ENCODE measurements at places on chromosomes 5 and 9.

GRCh38 chr5:58666598-58667581 lies 84.0 kb downstream of the RAB3C start:
- no peak for DNase-seq

GRCh38 chr5:178115136-178115813 lies 1.9 kb downstream of the N4BP3 start:
- DNase-seq: no peak

DNA sequence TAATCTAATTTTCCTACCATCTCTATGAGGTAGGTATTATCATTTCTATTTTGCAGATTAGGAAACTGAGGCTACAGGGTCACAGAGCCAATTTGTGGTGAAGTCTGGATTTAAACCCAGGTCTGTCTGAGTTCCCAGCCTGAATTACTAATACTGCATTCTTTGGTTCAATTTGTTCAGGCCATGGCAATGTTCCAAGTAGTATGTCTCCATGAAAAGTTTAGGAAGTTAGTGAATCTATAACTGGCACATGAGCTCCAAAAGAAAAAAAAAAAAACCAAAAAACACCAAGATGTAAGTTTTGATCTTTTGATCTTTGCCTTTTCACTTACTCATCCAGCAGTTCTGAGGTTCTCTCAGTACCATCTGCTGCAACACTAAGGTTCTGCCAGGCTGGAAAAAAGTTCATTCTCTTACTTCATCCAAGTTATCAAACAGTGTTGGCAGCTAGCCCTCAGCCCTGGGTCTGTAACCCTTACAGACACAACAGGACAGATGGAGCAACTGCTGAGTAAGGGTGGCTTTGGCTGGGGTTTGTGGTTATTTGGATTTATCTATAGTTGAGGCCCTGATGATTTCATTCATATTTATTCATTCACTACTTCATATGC lies 4.4 kb upstream of the TMEM268 start:
- DNase-seq: no peak

DNA sequence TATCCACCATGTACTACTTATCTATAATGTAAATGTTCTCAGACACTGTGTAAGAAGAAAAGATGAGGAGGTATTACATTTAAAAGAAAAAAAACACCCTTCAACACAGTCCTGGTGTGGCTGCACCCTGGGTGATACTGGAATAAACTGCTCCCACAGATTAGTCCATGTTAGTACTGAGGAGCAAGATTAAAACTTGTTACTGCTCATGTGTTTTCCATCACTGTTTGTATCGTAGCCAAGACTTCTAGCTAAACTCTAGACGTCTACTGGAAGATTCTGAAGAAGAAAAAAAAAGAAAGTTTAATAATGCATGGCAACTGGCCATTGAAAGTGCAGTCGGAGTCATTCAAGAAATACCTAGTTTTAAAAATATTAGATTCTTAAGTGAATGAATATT lies at the start of gene ASPN:
Gene ASPN (minus strand): TSS at position 178 of the 400 bp plus-strand sequence.
- no peak for DNase-seq

GRCh38 chr9:8652255-8652654 lies 852.7 kb upstream of the DMAC1 start:
- DNase-seq: no peak

GRCh38 chr9:89484475-89485404 lies 13.2 kb downstream of the SEMA4D start:
- DNase-seq: no peak

GRCh38 chr5:3214838-3215374 lies 380.7 kb upstream of the IRX1 start:
- no peak for DNase-seq

GRCh38 chr5:116305899-116306298 lies 221.1 kb downstream of the COMMD10 start:
- no peak for DNase-seq

GRCh38 chr5:157827423-157827822 lies 31.5 kb downstream of the CLINT1 start:
- DNase-seq: no peak

Measured in NCI-H2107 (cell line).